ENCODE measurements at places on chromosomes 2 and 18.

GRCh38 chr2:116095636-116096035 is 1653.2 kb downstream of the DPP10 start:
- no peak for DNase-seq

GRCh38 chr18:6509417-6509816 is 94.7 kb upstream of the L3MBTL4 start:
- DNase-seq: no peak

DNA sequence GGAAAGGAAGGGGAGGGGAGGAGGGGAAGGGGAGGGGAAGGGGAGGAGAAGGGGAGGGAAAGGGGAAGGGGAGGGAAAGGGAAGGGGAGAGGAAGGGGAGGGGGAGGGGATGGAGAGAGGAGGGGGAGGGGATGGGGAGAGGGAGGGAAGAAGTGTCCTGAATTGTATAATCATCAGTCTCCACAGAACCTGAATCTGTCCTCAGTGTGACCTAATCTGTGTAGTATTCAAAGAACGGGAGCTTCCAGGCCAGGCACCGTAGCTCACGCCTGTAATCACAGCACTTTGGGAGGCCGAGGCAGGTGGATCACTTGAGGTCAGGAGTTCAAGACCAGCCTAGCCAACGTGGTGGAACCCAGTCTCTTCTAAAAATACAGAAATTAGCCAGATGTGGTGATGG is 41.1 kb upstream of the CCDC150 start:
- DNase-seq: no peak

GRCh38 chr2:191051177-191051576 is 37.2 kb upstream of the STAT1 start:
- no peak for DNase-seq

GRCh38 chr2:134869946-134870736 is 31.7 kb downstream of the ACMSD start:
- DNase-seq: no peak

DNA sequence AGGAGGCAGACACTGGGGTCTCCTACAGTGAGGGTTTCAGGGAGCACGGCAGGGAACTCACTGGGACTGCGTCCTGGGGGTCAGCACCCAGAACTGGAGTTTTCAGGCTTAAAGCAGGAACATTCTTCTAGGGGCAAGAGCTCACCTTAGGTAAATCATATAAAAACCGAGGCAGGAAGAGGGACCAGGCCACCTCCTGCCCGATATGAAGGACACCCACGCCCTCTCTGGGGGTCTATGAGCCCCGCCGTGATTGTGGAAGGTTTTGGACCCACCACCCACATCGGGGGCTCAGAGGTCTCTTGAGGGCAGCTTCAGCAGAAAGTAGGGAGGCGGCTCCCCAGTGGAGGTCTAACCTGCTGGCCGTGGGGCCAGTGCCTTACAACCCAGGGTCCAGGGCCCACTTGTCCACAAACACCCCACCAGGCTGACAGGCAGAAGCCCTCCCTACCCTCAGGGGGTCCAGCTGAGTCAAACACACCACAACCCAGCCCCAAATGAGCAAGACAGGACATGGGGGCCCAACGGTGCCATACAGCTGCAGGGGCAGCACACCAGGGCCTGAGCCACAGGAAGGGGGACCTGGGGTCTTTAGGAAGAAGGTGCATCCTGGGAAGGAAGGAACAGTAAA is 25.3 kb downstream of the CROCC2 start:
- no peak for DNase-seq

DNA sequence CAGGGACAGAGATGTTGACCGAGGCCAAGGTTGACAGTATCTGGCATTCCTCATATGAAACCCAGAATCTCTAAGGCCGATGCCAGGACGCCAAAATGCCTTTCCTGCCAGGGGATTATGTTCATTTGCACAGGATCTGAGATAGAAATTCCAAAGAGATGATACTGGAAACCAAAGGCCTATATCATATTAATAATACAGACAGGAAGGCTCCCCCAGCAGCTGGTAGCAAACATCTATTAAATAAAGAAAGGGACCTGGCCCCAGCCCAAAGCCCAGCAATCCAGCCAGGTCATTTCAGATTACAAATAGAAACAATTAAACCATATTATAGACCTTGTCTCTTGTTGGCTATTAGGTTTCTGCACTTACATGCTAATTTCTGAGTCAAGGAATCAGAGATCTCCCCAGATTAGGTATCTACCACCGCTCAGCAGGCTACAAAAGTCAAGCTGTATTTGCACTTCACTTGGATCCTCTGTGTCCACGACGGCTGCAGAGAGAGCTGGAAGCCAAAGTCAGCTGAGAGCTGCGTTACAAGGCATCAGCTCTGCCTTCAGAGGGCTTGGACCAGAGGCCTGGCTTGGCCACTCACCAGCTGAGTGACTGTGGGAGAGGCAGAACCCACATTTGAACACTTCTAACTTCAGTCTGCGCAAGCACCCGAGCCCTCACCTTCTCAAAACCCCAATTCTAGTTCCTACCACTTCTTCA is 269.3 kb upstream of the SIX2 start:
- DNase-seq: no peak

DNA sequence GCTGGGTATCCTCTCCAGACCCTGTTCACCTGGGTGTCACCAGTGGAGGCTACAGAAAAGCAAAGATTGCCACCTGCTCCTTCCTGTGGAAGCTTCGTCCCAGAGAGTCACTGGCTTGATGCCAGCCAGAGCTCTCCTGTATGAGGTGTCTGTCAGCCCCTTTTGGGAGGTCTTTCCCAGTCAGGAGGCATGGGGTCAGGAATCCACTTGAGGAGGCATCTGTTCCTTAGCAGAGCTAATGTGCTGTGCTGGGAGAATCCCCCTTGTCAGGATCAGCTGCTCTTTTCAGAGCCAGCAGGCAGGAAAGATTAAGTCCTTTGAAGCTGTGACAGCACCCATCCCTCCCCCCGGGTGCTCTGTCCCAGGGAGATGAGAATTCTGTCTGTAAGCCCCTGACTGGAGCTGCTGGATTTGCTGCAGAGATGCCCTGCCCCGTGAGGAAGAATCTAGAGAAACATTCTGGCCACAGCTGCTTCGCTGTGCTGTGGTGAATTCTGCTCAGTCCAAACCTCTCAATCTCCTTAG is 121.8 kb downstream of the GPR39 start:
- DNase-seq: no peak

DNA sequence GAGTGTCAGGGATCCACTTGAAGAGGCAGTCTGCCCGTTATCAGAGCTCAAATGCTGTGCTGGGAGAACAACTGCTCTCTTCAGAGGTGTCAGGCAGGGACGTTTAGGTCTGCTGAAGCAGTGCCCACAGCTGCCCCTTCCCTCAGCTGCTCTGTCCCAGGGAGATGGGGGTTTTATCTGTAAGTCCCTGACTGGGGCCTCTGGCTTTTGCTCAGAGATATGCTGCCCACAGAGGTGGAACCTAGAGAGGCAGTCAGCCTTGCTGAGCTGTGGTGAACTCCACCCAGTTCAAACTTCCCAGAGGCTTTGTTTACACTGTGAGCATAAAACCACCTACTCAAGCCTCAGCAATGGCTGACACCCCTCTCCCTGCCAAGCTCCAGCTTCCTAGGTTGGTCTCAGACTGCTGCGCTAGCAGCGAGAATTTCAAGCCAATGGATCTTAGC is 38.1 kb downstream of the PLEK start:
- DNase-seq: no peak

- peak; percentile 64 for DNase-seq
These were observed 19.1 kb upstream of the SLC20A1 start for GRCh38 chr2:112626604-112627059.

- no peak for DNase-seq
These were observed 31.1 kb upstream of the GPC1 start for GRCh38 chr2:240404174-240404852.

DNA sequence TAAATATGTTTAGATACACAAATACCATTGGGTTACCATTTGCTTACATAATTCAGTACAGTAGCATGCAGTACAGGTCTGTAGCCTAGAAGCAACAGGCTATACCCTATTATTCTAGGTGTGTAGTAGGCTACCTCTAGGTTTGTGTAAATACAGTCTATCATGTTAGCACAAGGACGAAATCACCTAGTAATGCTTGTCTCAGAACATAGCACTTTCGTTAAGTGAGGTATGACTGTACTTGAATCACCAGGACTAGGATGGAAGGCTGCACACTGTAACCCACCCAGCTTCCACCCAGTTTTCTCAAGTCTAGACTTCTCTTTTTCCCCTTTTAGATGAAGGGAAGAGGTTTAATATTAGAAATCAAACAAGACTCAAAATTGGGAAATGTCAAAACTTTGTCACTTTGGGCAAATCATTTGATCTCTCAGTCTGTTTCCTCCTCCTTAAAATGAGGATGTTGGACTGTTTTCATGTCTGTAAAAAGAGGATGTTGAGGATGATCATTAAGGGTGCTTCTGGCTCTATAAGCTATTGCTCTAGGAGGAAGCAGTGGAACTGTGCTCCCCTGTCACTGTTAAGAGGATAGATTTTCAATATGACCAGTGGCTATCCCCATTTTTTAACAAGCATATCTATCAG is 3.7 kb upstream of the SOCS6 start:
- DNase-seq: no peak

DNA sequence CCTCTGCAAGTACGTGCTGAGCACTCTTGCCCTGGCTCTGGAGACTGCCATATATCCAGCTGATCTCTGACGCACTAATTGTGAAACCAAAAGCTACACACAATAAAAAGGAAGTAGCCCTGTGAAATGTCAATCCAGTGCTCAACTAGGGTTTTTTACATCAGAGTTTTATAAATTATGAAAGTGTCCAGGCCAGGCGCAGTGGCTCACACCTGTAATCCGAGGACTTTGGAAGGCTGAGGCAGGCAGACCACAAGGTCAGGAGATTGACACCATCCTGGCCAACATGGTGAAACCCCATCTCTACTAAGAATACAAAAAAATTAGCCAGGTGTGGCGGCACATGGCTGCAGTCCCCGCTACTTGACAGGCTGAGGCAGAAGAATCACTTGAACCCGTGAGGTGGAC is 24.5 kb upstream of the PEX13 start:
- DNase-seq: no peak

GRCh38 chr2:127681288-127681804 is 6.0 kb upstream of the LIMS2 start:
- DNase-seq: no peak

DNA sequence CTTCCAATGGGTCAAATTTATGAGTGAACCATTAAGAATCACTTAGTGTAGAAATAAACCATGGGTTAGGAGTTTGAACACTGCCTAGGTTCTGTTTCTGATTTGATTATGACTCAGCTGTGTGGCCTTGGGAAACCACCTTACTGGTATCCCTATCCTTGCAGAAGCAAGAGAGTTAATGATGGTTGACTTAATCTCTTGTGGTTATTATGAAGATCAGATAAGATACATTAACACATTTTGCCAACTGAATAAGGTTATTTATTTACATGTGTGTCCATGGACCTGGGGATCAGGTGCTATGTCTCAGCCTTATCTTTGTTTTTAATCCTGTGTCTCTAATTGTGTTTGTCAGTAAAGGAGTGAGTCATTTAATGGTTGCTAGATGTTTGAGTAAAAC is 5.4 kb upstream of the KCNJ13 start:
- DNase-seq: peak; percentile 23

DNA sequence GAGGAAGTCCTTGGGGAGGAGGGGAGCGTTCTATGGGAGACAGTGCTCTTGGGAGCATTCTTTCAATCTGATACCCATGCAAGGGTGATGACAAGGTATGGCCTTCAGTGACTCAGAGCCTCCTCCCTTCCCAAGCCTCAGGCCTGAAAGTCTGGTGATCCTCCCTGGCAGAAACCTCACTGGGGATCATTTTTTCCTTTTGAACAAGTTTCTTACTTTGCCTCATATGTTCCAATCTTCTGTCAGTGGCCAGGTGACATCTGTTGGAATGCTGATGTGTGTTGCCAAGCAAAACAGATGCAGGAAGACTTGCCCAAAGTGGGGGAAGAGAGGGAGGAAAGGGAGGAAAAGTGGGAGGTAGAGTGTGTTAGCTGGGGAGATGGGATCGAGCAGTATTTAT is 224.8 kb downstream of the NEDD4L start:
- no peak for DNase-seq

- no peak for DNase-seq
These were observed 34.9 kb upstream of the LCLAT1 start for GRCh38 chr2:30412047-30412683.

GRCh38 chr2:219402665-219403515 is 15.2 kb upstream of the DNPEP start:
- DNase-seq: peak; percentile 61

- DNase-seq: no peak
These were observed 64.4 kb downstream of the TTC21B start for GRCh38 chr2:165889158-165889557.

DNA sequence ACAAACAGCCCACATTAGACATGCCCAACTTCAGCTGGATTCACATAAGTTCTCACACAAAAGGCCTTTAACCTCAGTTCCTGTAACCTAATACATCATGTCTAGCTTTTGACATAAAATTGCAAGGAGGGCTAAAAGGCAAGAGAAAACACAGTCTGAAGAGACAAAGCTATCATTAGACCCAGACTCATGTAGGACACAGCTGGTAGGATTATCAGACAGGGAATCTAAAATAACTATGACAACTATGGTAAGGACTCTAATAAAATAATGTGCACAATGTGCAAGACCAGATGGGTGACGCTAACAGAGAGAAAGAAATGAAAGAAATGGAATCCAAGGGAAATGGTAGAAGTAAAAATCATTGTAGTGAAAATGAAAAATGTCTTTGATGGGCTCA is 643.2 kb upstream of the RAB6C start:
- no peak for DNase-seq

DNA sequence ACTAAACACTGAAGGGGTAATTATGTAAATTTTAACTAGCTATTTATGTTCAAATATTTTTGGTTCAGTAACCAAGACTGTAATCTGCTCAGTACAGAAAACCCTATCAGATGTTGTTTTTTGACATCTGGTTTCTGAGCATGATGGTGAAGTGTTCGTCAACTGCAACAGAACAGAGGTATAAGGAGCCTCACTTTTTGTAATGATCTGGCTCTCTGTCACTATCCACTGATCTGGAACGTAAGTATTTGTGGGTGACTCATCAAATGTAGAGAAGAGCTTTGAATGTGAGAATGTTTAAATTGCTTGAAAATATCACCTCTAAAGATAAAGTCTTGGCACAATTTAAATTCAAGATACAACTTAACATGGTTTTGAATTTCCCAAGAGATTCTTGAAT is 213.6 kb upstream of the FAM98A start:
- no peak for DNase-seq

DNA sequence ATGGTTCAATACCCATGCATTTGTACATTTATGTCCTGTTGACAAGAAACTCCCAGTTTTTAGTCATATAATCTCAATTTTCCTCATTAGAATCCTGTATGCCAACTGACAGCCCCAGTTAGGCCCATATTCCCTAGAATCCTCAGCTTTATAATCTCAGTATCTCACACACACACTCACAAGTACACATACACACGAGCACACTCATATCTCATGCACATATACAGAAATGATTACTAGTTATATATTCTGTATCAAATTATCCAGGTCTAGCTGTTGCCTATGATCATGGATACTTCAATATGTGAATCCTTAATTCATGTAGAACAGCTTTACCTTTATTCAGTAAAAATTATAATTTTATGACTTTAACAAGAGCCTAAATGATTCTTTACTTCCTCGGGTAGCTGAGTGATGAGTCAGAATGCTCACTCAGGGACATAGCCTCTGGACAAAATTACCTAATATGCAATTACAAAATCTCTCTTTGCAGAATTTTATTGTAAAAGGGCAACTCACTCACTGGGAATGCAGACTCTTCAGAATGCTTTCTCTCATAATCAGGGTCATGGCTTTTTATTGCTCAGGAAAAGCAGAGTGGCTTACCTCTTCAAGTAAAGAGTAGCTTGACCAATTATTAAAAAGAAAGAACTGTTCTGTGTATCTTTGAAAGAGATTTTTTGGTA is 193.6 kb upstream of the PIK3C3 start:
- no peak for DNase-seq

- no peak for DNase-seq
These were observed 31.4 kb downstream of the DIS3L2 start for GRCh38 chr2:231992888-231993287.

Measured in stimulated activated CD4-positive, alpha-beta T cell treated with anti-CD3 and anti-CD28 coated beads, Interleukin-1b, Interleukin-23, amount 100 ng/mL, for 48 hours (primary cell).